NCI-H1092 treated with DMSO at 0.1 percent for 48 hours (cell line): ENCODE measurements at places on chromosomes 2 and 18.

- DNase-seq: no peak
These were observed 18.2 kb upstream of the MBOAT2 start for GRCh38 chr2:9021563-9022211.

GRCh38 chr2:173161040-173161439, 85.4 kb downstream of the MAP3K20 start:
- DNase-seq: no peak

- DNase-seq: no peak
These were observed 665 bp upstream of the CACNB4 start for GRCh38 chr2:152099367-152100050.

DNA sequence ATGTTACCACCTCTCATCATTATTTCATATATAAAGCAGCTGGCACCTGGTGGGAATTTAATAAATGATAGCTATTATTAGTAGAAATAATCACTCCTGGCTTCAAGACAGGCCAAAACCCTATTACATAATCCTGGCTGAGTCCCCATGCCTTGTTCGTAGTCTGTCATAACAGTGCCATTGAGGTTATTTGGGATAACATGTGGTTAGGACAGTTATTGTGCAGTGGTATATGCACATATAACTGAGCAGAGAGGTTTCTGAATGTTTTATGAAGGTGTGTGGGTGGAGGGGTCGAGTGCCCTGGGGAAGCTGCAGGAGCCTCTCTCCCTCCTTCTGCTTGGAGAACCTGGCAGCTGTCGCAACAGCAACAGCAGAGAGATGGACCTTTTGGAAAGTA, 162.4 kb upstream of the NABP1 start:
- no peak for DNase-seq

GRCh38 chr2:19899985-19900930, 1.5 kb downstream of the TTC32 start:
- DNase-seq: no peak

- no peak for DNase-seq
These were observed 399.2 kb downstream of the CPS1 start for GRCh38 chr2:210955591-210955990.

- no peak for DNase-seq
These were observed 92.9 kb downstream of the ACKR3 start for GRCh38 chr2:236662231-236663185.

GRCh38 chr2:196307775-196308305, 136.5 kb upstream of the STK17B start:
- no peak for DNase-seq

GRCh38 chr18:79598633-79599175, 80.9 kb upstream of the CTDP1 start:
- DNase-seq: peak; percentile 41

GRCh38 chr2:11788461-11789124, 42.2 kb downstream of the LPIN1 start:
- no peak for DNase-seq

DNA sequence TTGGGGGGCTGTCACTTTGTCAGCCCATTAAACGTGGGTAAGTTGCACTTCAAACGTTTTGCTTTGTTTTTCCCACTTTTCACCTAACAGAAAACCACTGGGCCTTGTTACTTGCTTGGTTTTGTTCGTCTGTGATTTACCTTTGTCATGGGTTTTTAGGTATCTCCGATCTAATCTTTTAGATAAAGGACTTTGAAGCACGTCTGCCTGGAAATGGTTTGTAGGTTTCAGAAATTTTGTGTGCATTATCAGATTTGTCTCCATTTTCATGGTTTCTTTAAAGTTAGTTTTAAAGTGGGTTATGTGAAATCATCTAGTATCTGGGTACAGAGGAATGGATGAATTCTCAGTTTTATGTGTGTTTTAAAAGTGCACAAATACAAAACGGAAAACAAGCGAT, 6.4 kb downstream of the CTDP1 start:
- DNase-seq: no peak
